ENCODE measurements at places on chromosomes 2 and 18.

DNA sequence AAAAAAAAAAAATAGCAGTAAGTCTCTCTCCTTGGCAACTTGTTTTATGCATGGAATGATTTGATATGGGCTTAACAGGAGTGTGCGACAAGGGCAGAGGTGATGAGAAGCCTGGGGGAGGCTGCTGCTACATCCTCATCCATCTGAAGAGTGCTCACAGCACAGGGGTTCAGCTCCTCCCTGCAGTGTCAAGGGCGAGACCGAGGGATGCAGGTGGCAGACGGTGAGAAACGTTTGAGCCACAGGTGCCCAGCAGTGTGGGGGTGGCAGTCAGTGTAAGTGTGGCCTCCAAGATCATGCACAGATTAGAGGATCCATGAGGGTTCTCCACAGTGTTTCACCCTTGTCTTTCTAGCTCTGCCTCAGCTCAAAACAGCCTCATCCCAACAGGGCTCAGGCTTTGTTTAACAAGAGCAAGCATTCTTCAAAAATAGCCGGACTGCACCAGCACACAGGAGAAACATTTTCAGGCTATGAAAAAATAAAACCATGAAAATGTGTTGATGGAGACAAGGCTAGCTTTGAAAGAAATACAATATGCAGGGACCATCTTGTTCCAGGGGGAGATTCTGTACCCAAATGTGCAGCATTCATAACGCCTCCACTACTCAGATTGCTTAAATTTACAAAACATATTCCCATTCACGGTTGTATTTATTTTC, 324.5 kb upstream of the MYT1L start:
- DNase-seq: no peak

- no peak for DNase-seq
Observed at GRCh38 chr2:189533288-189534035, 47.1 kb downstream of the SLC40A1 start.

DNA sequence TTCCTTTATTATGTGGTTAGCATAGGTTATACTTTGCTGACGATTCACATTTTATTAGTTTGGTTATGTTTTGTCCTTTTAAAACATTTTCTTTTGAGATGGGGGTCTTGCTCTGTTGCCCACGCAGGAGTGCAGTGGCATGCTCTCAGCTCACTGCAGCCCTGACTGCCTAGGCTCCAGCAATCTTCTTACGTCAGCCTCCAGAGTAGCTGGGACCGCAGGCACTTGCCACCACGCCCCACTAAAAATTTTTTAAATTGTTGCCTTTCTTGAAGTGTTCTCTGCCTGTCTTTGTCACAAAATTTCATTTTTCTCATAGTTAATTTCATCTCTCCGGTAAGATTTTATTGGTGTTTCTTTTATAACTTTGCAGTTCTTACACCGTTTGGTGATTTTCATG, 18.9 kb downstream of the HRH4 start:
- DNase-seq: no peak

GRCh38 chr2:222943820-222944219, 83.0 kb downstream of the ACSL3 start:
- no peak for DNase-seq

GRCh38 chr2:192190474-192190873, 4.3 kb downstream of the TMEFF2 start:
- DNase-seq: no peak

GRCh38 chr2:15828576-15828975, 111.8 kb upstream of the MYCN start:
- DNase-seq: no peak

- DNase-seq: no peak
Observed at GRCh38 chr2:46431481-46432235, 47.7 kb upstream of the TMEM247 start.

GRCh38 chr2:99827296-99827999, 314.9 kb downstream of the AFF3 start:
- DNase-seq: no peak

DNA sequence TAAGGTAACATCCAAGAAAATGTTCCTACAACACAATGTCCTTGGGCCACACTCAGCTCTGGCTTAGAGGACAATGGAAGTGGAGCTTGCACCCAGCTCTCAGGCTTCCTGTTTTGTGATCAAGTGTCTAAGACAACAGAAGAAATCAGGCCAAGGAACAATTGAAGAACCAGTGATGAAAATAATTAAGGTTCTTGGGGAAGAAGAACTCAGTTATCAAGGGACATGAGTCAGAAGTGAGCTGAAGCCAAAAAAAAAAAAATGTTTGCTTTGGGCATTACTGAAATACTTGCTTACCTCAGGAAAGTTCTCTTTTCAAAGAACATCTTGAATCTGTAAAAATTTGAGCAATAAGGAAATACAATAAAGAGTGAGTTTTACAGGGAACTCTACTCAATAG, 299.0 kb downstream of the FBXO15 start:
- DNase-seq: no peak

- no peak for DNase-seq
Observed at GRCh38 chr2:239377591-239377990, 23.2 kb downstream of the HDAC4 start.

- DNase-seq: no peak
Observed at GRCh38 chr2:197322143-197322542, 11.6 kb upstream of the ANKRD44 start.

- DNase-seq: no peak
Observed at GRCh38 chr2:28055325-28055970, 164.9 kb downstream of the BABAM2 start.

DNA sequence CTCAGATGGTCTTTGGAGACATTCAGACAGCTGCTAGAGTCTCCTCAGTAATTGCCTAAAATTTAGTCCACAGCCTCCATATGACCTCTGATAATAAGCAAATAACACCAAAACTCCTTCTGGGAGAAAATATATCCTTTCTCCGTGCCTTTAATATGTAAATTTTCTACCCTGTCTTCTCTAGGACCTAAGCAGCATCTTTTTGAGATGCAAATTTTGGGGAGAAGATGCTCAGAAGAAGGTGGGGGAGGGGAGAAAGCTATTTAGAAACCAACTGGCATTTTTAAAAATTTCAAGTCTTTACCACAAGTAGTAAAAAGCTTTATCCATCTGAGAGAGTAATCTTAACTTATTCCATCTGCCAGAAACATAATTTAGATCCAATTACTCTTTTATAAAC, 120.4 kb upstream of the MSH6 start:
- no peak for DNase-seq

DNA sequence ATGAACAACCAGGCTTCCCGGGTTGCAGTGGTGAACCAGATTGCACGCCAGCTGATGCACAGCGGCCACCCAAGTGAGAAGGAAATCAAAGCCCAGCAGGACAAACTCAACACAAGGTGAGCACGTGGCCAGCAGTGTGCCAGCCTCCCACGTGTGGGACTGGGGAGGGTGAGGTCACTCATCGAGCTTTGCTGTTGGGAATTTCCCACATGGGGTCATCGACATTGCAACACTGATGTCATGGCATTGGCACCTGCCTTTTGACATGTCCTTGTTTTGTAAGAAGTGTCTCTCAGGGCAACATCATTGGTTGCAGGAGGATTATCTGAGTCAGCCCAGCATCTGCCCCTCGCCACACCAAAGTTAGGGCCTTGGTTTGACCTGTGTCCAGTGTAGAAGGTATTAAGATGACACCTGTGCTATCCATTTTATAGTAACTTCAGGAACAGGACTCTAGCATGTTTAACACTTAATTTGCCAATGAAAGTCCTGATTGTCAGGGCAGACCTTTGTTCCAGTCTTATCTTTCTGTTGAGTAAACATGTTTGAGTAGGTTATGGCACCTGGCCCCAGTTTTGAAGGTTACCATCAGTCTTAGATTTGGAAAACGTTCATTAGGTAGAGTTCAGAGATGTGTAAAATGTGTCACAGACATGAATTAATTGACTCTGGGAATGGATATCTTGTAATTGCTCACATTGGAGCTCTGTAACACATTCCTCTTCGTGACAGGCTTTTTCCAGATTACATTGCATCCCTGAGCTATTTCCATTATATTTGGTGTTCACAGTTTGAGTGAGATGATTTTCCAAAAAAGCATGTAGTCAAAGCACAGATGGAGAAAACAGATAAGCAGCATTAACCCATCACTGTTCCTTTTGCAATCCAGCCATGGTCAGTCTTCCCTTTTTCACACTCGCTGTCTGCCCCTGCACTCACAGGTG, 93.3 kb upstream of the EML6 start:
- no peak for DNase-seq

DNA sequence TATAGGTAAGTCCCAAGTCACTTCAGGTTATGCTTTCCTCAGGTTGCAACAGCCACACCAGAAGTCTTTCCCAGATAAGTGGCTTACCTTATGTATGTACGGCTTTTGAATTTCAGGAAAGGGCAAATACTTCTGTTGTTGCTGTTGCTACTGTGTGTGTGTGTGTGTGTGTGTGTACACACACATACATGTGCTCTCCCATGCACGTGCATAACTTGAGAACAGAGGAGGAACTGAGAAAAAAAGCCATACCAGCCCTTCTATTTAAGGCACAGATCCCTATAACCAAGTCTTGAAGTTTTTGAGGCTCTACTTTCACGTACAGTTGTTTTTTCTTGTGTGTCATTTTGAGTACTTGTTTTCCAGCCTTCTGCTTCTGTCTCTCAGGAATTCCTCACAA, 62.4 kb downstream of the WDPCP start:
- DNase-seq: no peak

- DNase-seq: no peak
Observed at GRCh38 chr2:21928292-21928691, 804.5 kb downstream of the TDRD15 start.

DNA sequence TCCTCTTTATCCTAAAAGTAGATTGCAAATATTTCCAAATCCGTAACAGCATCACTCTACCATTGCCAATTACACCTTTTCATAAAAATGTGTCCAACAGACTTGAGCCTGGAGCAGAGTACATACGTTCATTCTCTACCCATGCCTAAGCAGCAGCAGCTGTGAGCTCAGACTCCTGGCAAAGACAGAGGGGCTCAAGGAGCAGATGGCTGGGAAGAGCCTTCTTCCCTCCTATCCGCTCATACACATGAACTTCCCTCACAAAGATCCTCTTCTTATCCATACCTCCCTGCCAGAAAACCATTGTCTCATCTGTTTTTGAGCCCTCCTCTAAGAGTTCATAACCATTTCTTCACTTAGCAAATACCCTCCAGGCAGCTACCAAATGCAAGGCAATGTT, 164.3 kb upstream of the ARL4C start:
- no peak for DNase-seq

DNA sequence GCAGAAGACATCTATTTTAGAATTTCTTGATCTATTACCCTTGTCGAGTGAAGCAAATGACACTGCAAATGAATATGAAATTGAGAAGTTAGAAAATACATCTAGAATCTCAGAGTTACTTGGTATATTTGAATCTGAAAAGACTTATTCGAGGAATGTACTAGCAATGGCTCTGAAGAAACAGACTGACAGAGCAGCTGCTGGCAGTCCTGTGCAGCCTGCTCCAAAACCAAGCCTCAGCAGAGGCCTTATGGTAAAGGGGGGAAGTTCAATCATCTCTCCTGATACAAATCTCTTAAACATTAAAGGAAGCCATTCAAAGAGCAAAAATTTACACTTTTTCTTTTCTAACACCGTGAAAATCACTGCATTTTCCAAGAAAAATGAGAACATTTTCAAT, 370.4 kb downstream of the XIRP2 start:
- no peak for DNase-seq

DNA sequence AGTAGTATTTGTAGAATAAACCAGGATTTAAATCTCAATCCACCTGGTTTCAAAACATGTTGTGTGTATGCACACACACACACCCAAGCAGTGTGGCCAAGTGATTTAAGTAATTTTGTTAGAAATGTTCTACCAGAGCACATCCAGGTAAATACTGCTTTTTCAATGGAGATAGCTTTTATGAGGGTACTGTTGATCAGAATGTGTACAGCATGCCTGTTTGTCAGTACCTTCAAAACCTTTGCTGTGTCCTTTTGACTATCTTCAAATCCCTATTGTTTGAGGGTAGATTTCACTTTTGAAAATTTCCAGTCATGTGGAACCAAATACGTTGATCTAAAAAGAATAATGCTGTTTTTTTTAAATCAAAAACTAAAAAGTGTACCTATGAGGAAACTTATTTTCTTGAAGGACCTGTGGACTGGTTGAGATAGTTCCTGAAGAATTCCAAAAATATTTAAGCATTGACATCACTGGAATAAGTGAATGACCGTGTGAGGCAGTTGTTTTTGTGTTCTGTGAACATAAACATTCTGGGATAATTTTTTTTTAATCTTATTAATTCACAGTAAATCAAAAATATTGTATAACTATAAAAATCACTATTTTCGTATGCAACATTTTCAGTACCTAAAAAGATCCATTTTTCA, 70.9 kb downstream of the PTRHD1 start:
- DNase-seq: no peak

DNA sequence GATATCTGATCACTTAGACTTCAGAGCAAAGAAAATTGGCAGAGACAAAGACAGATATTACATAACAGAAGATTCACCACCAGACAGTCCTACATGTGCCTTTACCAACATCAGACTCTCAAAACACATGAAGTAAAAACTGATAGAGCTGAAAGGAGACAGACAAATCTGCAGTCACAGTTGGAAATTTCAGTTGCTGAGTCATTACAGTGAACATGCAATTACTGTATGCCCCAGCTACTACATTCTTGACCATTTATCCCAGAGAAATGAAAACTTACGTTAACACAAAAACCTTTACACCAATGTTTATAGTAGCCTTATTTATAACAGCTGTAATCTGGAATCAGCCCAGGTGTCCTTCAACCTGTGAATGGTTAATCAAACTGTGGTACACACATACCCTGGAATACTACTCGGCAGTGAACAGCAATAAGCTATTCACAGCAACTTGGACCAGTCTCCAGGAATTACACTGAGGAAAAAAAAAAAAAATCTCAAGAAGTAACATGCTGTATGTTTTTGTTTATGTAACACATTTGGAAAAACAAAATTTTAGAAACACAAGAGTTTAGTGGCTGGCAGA, 7.5 kb upstream of the SCLY start:
- no peak for DNase-seq
